Activated T-helper 2 cell treated with anti-CD3 and anti-CD28 coated beads, Interferon-gamma antibody, Interleukin-2, Interleukin-4, amounts not matched to agents 10 μg/mL and 5 μg/mL and 100 μg/mL, durations not matched to agents 14 hours and 24 hours and 36 hours (primary cell): ENCODE measurements at places on chromosomes 1 and 21.

DNA sequence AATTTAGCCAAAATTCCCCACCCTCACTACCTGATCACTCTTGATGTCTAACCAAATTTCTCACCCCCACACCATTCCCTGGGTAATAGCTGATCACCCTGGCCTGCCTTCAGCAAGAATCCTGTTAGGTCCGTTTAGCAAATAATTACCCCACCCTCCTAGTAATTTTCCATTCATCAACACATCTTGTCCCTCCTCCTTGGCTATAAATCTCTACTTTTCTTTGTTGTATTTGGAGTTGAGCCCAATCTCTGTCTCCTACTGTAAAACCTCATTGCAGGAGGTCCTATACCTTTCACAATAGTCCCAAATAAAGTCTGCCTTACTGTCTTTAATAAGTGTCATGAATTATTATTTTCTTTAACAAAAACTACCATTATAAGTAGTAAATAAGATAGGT lies 6.9 kb upstream of the PRKAA2 start:
- no peak for DNase-seq

- peak; percentile 56 for DNase-seq
These were observed 333.4 kb downstream of the CHRM3 start for GRCh38 chr1:239719642-239720258.

DNA sequence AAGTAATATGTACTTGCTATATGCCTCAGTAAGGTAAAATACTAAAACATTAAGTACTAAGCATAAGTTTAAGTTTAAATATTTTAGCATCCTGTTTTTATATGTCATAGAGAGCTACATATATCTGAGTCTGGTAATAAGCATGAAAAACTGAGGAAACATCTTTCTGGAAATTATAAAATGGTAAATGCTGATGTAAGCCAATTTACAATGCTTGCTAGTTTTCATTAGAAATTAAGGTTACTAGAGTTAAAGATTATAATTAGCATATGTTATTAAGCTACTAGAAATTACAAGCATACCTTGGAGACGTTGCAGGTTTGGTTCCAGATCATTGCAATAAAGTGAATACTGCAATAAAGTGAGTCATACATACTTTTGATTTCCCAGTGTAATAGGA lies 477.0 kb upstream of the LRRC7 start:
- no peak for DNase-seq

GRCh38 chr1:187928696-187929095 lies 1099.9 kb downstream of the PLA2G4A start:
- no peak for DNase-seq

DNA sequence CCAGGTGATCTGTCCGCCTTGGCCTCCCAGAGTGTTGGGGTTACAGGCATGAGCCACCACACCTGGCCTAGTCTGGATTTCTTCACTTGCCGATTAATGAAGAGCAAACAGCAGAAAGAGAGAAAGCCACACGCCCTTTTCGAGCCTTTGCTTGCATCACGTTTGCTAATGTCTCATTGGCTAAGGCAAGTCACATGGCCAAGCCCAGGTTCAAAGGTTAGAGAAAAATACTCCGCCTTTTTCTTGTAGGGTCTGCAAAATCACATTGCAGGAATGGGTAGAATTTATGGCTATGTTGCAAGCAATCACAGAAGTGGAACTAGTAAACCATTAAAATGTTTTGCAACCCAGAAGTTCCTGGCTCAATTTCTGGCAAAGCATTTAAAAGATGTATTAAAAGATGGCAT lies 26.8 kb upstream of the BACH1 start:
- no peak for DNase-seq

- DNase-seq = no peak
These were observed 1356.3 kb downstream of the KCNT2 start for GRCh38 chr1:195251900-195252299.

- DNase-seq = no peak
These were observed 122.9 kb downstream of the NUF2 start for GRCh38 chr1:163444665-163445064.

DNA sequence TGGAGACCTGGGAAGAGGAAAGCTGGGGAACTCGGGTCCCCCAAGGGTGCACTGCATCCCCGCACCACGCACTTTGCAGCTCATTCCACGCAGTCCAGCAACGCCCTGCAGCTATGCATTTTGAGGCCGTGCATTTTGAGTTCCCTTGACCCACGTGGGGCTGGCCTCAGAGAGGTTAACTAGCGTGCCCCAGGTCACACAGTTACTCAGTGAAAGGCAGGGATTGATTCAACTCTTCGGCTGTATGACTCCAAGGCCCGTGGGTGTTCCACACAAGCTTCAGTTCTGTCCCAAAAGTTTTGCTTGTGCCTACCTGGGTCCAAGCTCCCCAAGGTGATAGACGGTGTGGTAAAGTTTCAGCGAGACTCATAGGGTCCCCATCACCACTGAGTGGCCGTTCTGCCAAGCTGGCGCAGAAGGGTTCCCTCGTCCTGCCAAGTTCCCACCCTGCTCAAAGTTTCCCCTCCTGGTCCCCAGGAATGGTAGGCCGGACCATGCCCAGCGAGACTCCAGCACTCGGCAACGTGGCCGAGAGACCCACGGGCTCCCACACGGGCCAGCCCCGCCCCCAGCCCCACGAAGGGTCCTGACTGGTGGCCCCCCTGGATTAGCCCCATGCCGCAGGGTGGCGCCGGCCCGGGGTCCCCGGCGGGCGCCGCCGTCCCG lies 611 bp downstream of the HSPG2 start:
- no peak for DNase-seq

DNA sequence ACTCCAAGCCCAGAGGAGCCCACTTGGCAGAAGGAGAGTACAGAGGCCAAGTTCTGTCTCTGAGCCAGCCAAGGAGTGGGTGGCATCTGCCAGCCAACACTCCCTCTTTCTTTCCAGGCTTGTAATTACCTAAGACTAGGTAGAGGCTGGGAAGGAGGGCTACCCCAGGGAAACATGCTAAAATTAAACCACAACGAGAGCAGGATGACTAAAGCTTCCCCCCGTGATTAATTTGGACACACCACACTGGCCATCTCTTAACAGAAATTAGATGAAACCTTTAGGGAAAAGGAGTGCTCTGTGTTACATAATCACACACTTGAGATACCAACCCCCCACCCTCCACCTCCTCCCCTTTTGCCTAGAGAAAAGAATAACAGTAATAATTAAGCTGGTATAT lies 102.1 kb upstream of the ZC3H12A start:
- no peak for DNase-seq

- no peak for DNase-seq
These were observed 82.9 kb upstream of the SLC2A1 start for GRCh38 chr1:43041591-43041990.
